ENCODE measurements at places on chromosomes 2 and 18.

DNA sequence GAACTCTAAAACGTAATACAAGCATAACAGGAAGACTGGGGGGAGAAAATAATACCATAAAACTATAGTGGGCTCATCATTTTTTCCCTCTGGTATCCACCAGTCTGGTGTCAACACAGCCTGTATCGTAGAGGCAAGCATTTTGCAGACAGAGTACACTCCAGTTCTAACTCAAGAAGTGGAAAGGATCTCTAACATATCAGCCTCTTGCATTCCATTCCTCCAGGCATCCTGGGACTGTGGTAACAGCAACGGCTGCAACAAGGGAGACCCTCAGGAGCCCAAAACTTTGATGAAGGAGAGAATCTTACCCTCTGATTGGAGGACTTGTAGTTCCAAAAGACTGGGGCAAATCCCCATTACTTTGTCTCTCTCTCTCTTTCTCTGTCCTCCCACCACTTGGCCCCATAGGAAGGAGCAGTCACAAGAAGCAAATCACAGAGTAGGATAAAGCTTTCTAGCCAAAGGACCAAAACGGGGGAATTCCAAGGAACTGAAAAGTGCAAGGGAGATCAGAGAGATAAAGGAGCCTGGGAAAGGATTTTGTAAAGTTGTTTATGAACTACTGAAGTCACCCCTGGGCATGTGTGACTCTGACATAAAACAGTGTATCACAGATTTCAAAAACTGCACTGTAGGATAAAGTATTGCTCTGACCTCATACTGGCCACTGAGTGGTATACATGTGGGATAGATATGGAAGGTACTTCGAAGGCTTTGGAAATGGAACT is 11.9 kb downstream of the FRZB start:
- DNase-seq, result no peak

DNA sequence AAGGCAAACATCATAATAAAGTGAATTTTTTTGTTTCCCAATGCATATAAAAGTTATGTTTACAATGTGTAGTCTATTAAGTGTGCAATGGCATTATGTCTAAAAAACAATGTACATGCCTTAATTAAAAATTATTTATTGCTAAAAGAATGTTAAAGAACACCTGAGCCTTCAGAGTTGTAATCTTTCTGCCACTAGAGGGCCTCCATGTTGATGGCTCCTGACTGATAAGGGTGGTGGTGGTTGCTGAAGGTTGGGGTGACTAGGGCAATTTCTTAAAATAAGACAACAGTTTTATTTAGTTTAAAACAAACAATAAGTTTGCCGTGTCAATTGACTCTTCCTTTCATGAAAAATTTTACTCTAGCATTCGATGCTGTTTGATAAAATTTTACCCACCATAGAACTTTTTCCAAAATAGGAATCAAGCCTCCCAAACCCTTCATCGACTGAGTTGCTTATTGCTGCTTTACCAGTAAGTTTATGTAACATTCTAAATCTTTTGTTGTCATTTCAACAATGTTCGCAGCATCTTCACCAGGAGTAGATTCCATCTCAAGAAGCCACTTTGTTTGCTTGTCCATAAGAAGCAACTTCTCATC is 32.3 kb downstream of the MAP3K2 start:
- DNase-seq, result no peak

- no peak for DNase-seq
These were observed 87.9 kb downstream of the ZEB2 start for GRCh38 chr2:144431998-144432397.

DNA sequence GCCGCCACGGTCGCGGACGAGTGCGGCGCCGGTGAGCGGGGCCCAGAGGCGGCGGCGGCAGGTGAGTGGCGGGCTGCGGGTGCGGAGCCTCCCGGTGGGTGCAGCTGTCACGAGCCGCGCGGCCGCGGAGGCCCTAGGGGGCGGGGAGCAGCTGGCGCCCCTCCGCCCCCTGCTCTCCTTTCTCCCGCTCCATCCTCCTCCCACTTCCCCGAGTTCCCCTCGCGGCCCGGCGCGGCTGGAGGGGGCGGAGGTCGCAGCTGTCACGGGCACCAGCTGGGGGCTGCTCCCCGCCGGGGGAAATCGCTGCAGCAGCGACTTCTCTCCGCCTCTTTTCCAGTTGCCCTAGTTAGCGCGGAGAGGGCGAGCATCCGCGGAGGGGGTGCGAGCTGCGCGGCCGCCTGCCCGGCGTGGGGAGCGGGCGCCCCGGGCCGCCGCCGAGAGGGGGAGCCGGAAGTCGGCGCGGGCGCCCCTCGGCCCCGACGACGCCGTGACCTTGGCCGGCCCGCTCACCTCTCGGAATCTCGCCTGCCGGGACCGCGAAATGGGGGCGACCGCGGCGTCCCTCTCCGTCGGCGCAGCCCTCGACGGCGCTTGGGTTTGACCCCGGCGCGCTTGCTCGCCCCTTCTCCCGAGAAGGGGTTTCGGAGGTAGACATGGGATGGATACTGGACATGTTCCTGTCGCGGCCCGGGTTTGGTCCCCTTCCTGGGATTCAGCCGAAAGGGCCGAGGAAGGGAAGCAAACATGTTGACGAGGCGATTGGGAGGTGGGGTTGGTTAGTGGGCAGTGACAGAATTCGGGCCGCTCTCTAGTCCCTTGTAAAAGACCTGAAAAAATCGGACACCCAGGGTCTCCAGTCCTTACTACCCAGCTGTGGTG is 727 bp downstream of the NCOA1 start:
- DNase-seq, result peak; percentile 30

- DNase-seq, result peak; percentile 66
These were observed 168.2 kb downstream of the ZEB2 start for GRCh38 chr2:144351687-144352086.

DNA sequence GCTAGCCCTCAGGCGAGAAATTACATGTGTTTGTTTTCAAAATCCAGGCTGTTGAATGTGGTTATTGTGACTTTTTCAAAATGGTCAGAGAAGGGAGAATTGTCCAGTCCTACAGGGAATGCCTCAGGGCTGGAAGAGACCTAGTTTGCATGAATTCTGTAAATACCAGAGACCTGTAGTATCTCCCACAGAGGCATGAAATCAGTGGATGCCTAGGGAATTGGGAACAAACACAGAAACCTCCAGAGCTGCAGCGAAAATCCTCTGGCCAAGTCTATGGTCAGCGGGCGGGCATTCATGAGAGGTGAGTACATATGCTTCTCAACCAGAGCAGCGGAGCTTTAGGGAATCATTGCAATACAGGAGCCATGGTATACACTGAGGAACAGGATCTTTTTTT is 1596.5 kb upstream of the NXPH2 start:
- no peak for DNase-seq

- DNase-seq, result no peak
These were observed 102.6 kb downstream of the PAX3 start for GRCh38 chr2:222196159-222196558.

GRCh38 chr2:187168720-187169713 is 279.0 kb downstream of the CALCRL start:
- DNase-seq, result no peak

DNA sequence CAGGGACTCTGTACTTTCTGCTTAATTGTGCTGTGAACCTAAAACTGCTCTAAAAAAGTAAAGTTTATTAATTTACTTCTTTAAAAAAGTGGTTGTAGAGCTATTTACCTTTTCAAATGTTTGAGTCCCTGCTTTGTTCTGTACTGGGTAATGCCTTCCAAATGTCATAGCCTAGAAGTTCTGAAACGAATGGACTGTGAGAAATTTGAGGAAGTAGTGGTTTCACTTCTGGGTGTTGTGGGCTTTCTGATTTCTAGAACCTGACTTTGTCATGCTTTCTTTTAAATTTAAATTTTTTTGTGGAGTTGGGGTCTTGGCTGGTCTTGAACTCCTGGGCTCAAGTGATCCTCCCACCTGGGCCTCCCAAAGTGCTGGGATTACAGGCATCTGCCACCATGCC is 44.6 kb downstream of the SMAD4 start:
- no peak for DNase-seq

DNA sequence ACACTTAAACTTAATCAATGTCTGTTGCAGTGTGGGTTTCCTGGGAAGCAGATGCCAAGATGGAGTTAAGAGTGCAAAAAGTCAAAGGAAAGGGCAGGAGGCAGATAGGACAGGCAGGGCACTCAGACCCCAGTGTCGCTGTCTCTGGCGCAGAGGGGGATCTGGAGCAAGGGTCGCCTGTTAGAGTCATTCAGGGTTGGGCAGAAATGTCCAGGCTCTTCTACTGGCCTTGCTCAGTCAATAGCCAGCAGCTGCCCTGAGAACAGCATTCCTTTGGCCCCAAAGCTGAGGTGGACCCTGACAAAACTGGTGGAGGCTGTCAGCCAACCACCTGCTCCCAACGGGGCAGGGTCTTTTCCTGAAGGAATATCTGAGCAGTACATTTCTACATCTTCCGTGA is 97.1 kb upstream of the SLC66A3 start:
- no peak for DNase-seq

- no peak for DNase-seq
These were observed 25.2 kb upstream of the HNMT start for GRCh38 chr2:137939026-137939425.

GRCh38 chr2:18046017-18046416 is 167.6 kb downstream of the KCNS3 start:
- no peak for DNase-seq

DNA sequence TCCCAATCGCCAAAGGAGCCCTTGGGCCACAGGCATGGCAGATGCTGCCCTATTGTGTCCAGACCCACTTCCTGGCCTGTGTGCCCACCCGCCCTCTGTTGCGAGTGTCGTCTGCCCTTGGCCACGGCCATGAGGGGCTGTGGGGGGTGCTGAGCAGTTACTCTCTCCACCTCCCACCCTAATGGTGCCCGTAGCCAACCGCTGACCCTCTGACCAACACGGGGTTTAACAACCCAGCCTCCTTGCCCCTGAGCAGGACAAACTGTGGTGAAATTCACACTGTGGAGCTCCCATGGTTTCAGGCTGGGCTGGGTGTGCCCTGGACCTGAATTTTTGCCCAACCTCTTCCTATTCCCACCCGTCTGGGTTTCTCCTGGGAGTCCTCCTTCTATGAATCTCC is 145.7 kb upstream of the HDAC4 start:
- no peak for DNase-seq

GRCh38 chr18:25001803-25002202 is 350.2 kb downstream of the ZNF521 start:
- no peak for DNase-seq

- peak; percentile 91 for DNase-seq
These were observed 20.5 kb downstream of the KIAA1328 start for GRCh38 chr18:36849288-36850006.

GRCh38 chr2:238954841-238955591 is 107.1 kb downstream of the TWIST2 start:
- peak; percentile 78 for DNase-seq

- peak; percentile 8 for DNase-seq
These were observed 184.0 kb downstream of the FIGN start for GRCh38 chr2:163551616-163552373.

- DNase-seq, result no peak
These were observed 107.0 kb downstream of the MEP1B start for GRCh38 chr18:32296851-32297250.

- no peak for DNase-seq
These were observed 94.0 kb upstream of the B3GNT2 start for GRCh38 chr2:62101886-62102285.

DNA sequence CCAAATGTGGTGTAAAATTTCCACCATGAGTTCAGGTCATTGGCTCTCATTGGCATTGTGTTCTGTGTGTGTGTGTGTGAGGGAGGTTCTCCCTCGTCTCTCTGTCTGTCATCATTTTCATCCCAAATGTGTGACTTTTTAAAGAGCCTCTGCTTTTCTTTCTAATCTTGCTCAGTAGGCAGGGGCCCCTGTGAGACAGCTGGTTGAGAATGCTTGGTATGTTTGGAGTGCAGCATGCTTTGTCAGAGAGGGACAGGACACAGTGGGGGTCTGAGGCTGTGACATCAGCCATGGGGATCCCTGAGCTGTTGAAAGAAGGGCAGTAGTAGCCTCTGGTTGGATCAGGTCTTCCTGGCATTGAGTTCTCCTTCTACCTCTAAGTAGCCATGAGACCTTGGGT is 10.6 kb downstream of the PTPRM start:
- DNase-seq, result peak; percentile 92

GRCh38 chr2:10285556-10286198 is 17.0 kb upstream of the HPCAL1 start:
- DNase-seq, result no peak

- peak; percentile 24 for DNase-seq
These were observed 32.6 kb downstream of the TNS1 start for GRCh38 chr2:217970206-217970605.

DNA sequence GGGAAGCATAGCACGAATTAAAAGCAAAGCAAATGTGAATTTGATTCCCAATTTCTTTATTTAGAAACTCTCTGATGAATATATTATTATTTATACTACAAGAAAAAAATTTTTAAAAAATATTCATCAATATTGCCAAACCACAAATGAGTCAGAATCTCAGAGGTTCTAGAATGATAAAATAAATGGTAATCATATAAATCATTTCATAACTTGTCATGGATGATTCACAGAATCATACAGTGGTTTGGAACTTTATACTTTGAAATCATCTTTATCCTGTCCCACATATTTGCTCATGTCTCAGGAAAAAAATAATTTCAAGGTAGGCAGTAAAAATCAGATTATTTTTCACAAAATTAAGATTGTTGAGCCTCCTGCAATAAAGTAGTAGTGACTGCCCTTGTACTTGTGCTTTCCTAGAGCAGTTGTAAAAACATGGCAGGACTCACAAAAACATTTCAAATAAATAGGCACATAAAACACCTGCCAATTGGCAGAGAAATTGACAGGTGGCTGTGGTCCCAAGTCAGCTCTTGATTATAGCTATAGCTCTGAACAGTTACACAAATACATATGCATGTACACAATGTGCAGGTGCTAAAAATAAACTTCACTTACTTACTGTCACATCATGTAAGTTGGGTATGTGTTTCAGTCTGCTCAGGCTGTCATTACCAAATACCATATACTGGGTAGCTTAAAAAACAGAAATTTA is 273.9 kb upstream of the SESTD1 start:
- DNase-seq, result peak; percentile 46

GRCh38 chr18:28716338-28716737 is 539.4 kb upstream of the CDH2 start:
- DNase-seq, result no peak

DNA sequence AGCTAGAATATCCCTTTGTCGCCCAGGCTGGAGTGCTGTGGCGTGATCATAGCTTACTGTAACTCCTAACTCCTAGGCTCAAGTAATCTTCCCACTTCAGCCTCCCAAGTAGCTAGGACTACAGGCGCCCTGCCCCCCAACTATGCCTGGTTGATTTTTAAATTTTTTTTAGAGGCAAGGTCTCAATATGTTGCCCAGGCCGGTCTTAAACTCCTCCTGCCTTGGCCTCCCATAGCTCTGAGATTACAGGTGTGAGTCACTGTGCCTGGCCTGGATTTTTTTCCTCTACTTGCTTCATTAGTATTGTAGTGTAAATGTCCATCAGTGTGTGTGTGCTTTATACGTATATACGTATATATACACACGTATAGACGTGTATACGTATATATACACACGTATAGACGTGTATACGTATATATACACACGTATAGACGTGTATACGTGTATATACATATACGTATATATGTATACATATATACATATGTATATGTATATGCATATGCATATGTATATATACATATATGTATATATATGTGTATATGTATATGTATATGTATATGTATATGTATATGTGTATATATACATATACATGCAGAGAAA is 124.4 kb downstream of the DIS3L2 start:
- no peak for DNase-seq

Measured in fibroblast of skin of right quadriceps (primary cell).